Ascending aorta (tissue), 2 donors: ENCODE measurements at places on chromosomes 2 and 18. TPM values are rescaled to one million over a fixed set of nuclear protein-coding genes. Genes with fewer than 3 reads are reported as not detected.
A peak's percentile ranks its signal among the peaks of the same experiment; 100 is the strongest.

- DNase-seq = no peak
These were observed 849 bp upstream of the ITGB6 start for GRCh38 chr2:160200921-160201320.

DNA sequence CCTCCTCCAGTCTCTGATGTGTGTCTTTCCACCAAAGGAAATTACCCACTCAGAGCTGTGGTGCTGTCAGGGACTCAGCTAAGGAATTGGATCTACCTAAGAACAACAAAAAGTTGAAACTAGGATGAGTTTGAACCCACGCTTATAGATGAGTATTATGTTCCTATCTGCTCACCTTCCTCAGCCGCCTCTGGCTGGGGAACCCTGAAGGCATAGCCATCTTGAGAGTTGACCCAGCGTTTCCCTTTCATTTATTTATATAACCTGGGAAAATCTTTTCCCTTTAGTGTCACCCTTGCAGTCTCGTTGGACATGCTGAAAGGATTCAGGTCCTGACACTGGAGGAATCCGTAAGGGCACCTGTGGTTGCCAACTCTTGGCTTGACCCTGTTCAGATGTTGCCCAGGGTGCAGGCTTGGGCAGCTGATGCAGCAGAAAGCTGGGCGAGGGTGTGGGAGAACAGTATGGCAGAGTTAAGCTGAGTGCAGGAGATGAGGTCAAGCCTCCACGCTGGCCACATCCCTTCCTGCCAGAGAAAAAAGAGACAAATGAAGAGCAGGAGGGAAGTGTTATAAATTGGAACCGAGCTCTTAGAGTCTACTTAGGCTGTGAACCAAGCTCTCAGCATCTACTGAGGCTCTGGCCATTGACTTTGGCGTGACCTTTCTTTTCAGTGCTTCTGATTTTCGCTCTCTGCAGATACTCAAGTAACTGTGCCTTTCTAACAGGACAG is 1.9 kb downstream of the CDH20 start:
- DNase-seq = no peak

- no peak for DNase-seq
These were observed 62.7 kb upstream of the CTDP1 start for GRCh38 chr18:79616651-79617510.

- DNase-seq = no peak
These were observed 18.8 kb downstream of the ANKRD29 start for GRCh38 chr18:23643815-23644490.

- DNase-seq = peak; percentile 26
These were observed 89.6 kb downstream of the ITGB1BP1 start for GRCh38 chr2:9333591-9334171.

DNA sequence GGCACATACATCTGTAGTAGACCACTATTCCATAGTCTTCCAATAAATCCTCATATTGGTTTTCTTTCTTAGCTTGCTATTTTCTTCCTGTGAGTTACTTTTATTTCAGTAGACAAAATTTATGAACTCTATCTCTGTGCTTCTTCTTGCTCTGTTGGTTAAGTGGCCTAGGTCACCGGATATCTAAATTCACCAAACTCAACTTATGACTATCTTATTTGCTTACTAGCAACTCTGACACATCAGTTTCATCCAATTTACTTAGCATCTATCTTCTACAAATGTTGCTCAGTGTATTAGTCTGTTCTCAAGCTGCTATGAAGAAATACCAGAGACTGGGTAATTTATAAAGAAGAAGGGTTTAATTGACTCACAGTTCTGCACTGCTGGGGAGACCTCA is 432.5 kb upstream of the FSIP2 start:
- DNase-seq = no peak

GRCh38 chr18:13594551-13594950 is 131.8 kb downstream of the FAM210A start:
- no peak for DNase-seq

DNA sequence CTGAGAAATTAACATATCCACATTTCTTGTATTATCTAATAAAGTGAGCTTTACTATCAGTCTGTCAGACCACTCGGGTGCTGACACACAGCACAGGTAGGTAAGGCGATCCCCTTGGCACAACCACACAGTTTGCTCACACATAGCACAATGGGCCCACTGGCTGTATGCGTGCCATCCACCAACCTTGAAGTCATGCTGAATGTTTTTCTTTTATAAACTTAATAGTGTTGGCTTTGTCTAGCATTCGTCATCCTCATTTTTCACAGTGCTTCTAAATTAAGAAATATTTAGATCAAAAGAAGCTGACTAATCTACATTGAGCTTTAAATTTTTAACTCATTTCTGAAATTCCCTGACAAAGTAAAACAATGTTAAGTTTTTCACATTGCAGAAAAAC is 50.0 kb upstream of the PAPOLG start:
- no peak for DNase-seq

GRCh38 chr18:5961828-5962150 is 66.5 kb upstream of the TMEM200C start:
- no peak for DNase-seq

GRCh38 chr18:75364512-75365253 is 62.8 kb downstream of the SMIM21 start:
- no peak for DNase-seq

- DNase-seq = no peak
These were observed 135.4 kb downstream of the TMEM17 start for GRCh38 chr2:62370321-62371250.

DNA sequence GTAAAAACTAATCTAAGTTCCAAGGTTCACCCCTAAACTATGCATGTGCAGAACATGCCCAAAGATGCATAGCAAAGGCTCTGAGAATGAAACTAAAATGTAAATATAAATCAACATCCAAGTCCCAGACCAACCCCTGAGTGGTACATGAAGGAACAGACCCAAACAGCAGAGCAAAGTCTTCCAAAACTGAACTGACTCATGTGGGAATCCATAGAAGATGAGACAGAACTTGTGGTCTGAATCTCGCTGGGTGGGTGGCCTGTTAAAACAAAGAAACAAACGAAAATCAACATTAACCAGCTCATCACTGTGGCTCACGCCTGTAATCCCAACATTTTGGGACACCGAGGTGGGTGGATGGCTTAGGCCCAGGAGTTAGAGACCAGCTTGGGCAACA is 29.5 kb upstream of the ATRAID start:
- no peak for DNase-seq

GRCh38 chr2:174680221-174680620 is 82.6 kb upstream of the WIPF1 start:
- DNase-seq = no peak

DNA sequence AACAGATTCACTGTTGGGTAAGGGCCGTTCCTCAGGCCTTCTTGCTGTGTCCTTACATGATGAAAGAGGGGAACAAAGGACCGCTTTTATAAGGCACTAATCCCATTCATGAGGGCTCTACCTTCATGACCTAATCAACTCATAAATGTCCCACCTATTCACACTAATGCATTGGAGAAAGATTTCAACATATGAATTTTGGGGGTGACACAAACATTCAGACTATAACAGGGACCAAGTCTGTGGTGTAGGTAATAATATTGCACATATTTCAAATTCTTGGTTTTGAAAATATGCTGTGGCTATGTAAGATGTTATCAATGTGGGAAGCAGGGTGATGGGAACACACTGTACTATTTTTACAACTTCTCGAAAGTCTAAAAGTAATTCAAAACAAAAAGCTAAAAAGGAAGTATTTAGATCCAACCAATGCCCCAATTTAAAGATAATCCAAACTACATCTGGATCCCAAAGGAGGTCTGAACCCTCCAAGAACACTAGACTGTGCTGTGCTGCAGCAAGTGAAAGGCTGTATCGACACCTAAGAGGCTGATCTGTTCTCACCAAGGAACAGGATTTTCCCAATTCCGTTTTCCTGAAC is 82.4 kb upstream of the TGIF1 start:
- DNase-seq = no peak

DNA sequence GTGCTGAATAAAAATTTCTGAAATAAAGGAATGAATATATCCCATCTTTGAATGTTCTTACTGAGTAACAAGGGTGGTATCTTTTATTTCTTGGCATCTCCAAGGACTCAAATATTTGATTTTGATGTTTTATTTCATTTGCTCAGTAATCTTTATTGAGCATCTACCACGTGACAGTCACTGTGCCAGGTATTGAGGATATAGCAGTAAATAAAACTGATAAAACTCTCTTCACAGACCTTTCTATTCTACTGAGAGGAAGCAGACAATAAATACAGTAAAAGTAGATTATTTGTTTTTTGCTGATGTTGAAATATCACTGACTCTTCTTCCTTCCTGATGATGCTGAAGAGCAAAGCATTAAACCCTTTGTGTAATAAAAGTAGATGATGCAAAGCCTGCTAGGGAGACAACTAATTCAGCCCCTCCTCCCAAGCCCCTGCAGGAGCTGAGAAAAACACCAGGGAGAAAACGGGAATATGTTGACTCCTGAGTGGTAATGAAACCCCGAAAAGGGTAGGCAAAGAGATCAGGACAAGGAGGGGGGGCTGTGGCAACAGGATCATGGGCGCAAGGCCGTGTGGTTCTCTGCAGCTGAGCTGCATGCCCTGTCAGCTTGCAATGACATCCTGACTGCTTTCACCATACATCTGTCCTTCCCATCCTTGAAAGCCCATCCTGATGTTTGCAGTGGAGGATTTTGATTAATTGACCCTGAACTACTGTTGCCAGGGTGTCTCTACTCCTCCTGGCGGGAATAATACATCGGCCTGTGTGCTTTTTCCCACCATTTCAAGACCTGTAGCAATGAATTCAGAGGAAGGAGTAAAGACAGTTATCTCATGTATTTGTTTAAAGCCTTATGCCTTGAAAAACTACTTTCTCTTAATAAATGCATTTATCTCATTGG is 117.4 kb downstream of the EML6 start:
- no peak for DNase-seq

DNA sequence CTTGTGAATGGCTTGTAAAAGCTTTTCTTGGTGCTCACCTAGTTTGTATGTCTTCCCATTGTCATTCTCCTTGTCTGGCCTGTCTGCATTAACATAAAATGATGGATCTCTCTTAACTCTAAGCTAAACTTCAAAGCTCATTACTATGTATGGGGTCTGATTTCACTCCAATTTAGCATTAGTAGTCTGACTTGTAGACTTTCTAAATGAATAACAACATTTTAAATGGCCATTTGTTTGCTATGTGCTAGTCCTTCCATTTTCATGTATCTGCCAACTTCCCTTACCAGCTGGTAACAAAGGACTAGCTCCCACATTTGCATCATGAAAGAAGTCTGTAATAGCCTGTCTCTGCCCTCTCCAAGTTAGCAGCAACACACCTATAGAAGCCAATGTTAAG is 324.2 kb upstream of the RGPD4 start:
- no peak for DNase-seq

GRCh38 chr2:143903172-143903856 is 616.6 kb downstream of the ZEB2 start:
- no peak for DNase-seq

Gene TTC27
- total RNA-seq = 118 TPM

Gene CD8A
- 17.7 TPM for total RNA-seq

Gene ZNF385B
- total RNA-seq = 0.21 TPM

Gene MYOM1
- total RNA-seq = 7.8 TPM

Gene NR4A2
- total RNA-seq = 8.7 TPM

Gene TSGA10
- total RNA-seq = not detected

Gene GLS
- 132 TPM for total RNA-seq

Gene ATP8B1
- 30.9 TPM for total RNA-seq

Gene AOX1
- 59.2 TPM for total RNA-seq

Gene SELENOI
- total RNA-seq = 2.2 TPM

Gene RNF125
- total RNA-seq = 8.6 TPM

Gene LHCGR
- total RNA-seq = not detected

Gene FIGN
- 4.3 TPM for total RNA-seq

Gene MSTN
- total RNA-seq = not detected
